Lung (tissue), 17 donors: ENCODE measurements at places on chromosomes 4 and X. TPM values are rescaled to one million over a fixed set of nuclear protein-coding genes. Genes with fewer than 3 reads are reported as not detected.

The GRPR gene
- total RNA-seq: 0.20 TPM

The APLN gene
- total RNA-seq: 1.8 TPM

The GPR143 gene
- 2.7 TPM for total RNA-seq

The AMTN gene
- total RNA-seq: not detected

The SPANXC gene
- not detected for total RNA-seq

The TBC1D9 gene
- total RNA-seq: 52.6 TPM

The ZFP92 gene
- total RNA-seq: 3.6 TPM

The GAK gene
- 101 TPM for total RNA-seq

The CLDN34 gene
- total RNA-seq: 1.3 TPM

The IGFBP7 gene
- total RNA-seq: 398 TPM

The STPG2 gene
- total RNA-seq: 1.6 TPM

The PDCL2 gene
- total RNA-seq: not detected

The NXF3 gene
- 3.5 TPM for total RNA-seq

The STATH gene
- not detected for total RNA-seq

The F9 gene
- 0.12 TPM for total RNA-seq

The EVC2 gene
- 3.9 TPM for total RNA-seq

The VSIG4 gene
- 13.7 TPM for total RNA-seq

The TMEM175 gene
- 23.7 TPM for total RNA-seq

The GYPB gene
- 0.64 TPM for total RNA-seq

The PLAC8 gene
- 70.5 TPM for total RNA-seq

The ANK2 gene
- 61.2 TPM for total RNA-seq

The ARL9 gene
- total RNA-seq: not detected

The SLIT2 gene
- total RNA-seq: 56.0 TPM

The CXCL10 gene
- total RNA-seq: 1.8 TPM

The UGT2A1 gene
- not detected for total RNA-seq

The SHISA3 gene
- total RNA-seq: 2.2 TPM

The TRIM60 gene
- not detected for total RNA-seq

The TMPRSS11A gene
- total RNA-seq: not detected

The CDX4 gene
- not detected for total RNA-seq

The CLIC2 gene
- 31.5 TPM for total RNA-seq

The ARHGEF38 gene
- 22.8 TPM for total RNA-seq

The CFAP99 gene
- total RNA-seq: 2.6 TPM

The CLCN4 gene
- total RNA-seq: 11.3 TPM

The AKAP4 gene
- total RNA-seq: not detected

The MAGEB1 gene
- total RNA-seq: not detected

The N4BP2 gene
- 33.6 TPM for total RNA-seq

The CC2D2A gene
- 37.0 TPM for total RNA-seq

The PLXNB3 gene
- total RNA-seq: 2.6 TPM

The NSG1 gene
- 22.4 TPM for total RNA-seq

The RTL3 gene
- total RNA-seq: 0.28 TPM
